Activated CD4-positive, CD25-positive, alpha-beta regulatory T cell (primary cell): ENCODE measurements at places on chromosomes 1 and 21.
A peak's percentile ranks its signal among the peaks of the same experiment; 100 is the strongest.

GRCh38 chr1:18362150-18362549 is 118.6 kb upstream of the KLHDC7A start:
- DNase-seq = no peak

GRCh38 chr1:228263636-228264035 is 55.8 kb downstream of the OBSCN start:
- DNase-seq = no peak

DNA sequence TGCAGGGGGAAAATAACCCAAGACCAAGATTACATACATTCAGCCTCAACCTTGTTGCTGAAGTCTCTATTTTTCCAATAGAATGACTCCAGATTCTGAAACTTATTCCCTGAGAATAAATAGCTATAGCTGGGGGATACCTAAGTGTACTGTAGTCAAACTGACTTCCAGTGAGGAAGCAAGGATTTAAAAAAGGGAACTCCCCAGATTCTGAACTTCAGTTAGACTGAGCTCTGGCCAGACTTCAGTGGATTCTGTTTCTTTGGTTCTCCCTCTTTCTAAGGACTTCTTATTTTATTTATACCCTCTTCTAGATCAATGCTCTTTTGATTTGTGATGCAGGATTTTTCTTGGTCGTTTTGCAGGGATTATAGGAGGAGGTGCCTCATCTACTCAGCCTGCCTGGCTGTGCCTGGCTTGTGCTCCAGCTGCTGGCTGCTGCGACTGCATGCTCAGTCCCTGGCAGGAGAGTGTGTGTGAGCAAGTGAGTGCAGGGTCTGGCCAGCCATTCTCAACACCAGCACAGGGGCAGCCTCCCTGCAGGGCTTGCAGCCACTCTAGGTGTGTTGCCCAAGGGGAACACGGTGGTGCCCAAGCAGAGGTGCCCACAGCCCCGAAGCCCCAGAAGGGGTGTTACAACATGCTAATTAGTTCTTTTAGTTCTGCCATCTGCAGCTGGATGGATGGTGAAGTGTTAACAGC is 43.0 kb downstream of the SPATA17 start:
- DNase-seq = no peak

GRCh38 chr1:27292106-27292505 is 29.9 kb upstream of the TMEM222 start:
- DNase-seq = no peak

GRCh38 chr1:24964811-24965570 is 34.9 kb upstream of the RUNX3 start:
- peak; percentile 47 for DNase-seq

DNA sequence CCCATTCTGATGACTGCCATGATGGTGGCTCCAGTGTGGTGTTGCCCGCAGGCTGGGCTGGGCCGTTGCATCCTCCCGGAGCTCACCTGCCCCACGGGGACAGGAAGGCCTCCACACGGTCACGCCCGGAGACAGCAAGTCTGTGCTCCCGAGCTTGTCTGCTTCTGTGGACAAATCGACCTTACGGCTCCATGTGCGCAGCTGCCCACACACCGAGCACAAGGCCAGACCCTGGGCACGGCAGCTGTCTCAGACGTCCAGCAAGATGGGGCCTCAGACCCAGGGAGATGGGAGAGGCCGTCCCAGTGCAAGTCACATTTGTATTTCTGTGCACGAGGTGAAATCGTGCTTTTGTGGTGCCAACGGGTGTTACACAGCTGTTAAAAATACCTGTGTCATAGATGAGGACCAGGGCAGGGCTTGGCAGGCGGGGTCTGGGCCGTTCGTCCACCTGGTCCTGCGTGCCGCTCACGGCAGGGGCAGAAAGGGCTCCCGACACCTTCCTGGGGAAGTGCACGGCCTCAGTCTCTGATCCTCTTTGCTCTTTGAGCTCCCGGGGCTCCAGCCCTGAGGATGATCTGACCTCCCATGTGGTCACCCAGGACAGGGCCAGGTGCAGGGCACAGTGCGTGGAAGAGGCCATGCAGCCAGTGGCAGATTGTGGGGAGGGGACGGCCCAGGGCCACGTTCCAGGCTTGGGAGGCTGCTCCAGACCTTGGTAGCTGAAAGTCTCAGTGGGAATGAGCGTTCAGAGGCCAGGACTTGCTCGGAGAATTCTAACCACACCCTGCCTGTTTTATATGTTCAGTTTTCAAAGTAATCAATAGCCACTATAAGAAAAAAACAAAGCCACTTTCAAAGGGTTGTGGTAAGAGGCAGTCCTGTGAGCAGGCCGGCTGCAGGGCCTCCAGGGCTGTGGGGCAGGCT is 13.5 kb downstream of the COL6A1 start:
- no peak for DNase-seq

GRCh38 chr1:156733989-156734584 is 5.5 kb upstream of the ISG20L2 start:
- no peak for DNase-seq

DNA sequence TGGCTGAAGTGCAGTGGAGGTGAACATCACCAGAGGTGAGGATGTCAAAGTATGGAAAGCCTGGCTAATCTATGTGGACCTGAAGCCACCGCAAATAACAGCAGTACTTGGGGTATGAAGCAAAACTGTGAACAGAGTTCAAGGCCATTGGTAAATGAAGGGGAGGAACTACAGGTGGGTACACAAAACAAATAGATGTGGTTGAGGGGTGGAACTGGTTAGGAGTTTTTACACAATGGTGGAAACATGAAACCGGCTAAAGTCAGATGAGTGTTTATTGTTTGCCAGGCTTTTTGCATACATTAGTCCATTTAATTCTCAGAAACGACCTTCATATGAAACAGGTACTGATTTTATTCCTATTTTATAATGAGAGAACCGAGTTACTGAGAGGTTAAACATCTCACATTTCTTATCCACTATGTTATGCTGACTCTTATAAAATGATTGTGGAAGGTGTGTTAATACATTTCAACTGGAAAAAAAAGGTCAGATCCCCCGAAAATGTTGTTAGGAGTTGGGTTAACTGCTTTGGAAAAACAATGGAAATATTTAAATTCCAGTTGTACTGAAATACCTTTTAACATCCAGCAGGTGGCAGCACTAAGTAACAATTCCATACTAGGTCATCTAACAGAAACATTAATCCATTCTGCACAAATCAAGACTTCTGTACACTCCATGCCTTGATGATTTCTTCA is 44.3 kb upstream of the GTF2B start:
- no peak for DNase-seq
